ENCODE measurements at places on chromosomes 6 and 20.

DNA sequence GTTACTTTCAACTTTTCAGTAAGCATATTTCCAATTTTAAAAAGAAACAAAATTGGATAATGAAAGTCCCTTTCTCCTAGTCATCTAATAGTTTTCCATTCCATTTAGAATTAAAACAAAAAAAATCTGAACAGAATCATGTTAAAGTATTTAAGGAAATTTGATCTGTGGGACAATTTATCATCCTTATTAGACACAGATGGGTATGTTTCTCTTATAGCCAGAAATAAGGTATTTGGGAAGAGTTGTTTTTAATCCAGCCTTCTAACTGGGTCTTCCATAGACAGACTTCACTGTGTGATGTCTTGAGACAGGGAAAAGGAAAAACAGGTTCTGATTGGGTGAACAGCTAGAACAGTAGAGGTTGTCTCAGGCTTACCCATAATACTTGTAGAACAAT is 39.5 kb upstream of the STXBP5 start:
- no peak for ATAC-seq

DNA sequence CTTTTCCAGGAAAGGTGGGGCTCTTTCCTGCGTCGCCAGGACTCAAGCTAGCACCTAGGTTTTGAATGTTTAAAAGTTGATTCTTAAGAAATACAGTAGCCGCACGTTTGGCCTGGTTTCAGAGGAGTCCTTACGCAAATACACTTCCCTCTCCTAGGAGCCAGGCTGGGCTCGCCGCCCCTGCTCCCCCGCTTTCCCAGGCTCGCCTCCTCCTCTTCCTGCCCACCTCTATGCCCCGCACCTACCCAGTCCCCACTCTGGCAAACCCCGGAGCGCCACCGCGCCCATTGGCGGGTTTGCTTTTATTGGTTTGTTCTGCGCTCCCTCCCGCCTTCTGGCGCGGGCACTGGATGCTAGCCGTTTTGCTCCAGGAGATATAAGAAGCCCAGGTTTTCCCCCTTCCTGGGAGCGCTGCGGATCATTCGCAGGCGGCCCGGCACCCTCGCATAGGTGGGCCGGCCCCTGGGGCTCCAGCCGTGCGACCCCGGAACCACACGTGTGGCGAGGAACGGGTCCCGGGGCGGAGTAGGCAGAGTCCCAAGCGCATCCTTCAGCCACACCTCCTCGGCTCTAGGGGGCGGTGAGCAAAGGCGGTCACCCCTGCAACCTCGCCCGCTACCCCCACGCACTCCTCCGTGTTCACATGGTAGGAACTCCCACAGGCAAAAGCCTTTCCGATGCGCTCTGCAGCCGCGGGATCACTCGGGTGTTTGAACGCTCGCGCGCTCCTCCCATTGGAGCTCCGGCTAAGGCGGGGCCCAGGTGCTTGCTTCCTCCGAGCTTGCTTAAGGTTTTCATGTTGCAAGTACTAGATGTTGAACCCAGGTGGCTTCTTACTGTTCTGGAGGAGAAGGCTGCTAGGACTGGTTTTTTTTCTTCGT is 119.0 kb downstream of the RTN4IP1 start:
- peak; percentile 68 for ATAC-seq

DNA sequence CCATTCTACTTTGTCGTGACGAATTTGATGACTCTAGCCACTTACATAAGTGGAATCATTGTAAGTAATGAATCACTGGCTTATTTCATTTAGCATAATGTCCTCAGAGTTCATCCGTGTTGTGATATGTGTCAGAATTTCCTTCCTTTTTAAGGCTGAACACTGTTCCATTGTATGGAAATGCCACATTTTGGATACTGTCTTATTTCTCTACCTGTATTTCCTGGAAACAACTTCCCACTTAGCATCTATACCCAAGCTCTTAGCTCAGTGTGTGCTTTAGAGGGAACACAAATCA is 28.8 kb upstream of the GGTLC1 start:
- ATAC-seq, result no peak

DNA sequence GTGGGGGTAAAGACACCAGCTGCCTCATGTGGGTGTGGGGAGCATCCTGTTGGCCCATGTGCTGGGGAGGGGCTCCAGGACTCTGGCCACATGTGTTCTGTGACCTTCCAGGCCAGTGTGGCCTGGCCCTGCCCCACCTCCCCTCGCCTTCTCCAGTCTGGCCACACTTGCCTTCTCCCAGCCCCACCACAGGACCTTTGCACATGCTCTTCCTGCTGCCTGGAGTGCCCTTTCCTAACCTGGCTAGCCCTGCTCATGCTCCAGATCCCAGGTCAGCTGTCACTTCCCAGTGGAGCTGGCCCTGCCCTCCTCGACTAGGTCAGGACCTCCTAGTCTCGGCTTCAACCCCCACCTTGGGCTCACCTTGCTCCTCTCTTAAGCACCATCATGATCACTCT is 183.8 kb downstream of the CDH4 start:
- no peak for ATAC-seq

DNA sequence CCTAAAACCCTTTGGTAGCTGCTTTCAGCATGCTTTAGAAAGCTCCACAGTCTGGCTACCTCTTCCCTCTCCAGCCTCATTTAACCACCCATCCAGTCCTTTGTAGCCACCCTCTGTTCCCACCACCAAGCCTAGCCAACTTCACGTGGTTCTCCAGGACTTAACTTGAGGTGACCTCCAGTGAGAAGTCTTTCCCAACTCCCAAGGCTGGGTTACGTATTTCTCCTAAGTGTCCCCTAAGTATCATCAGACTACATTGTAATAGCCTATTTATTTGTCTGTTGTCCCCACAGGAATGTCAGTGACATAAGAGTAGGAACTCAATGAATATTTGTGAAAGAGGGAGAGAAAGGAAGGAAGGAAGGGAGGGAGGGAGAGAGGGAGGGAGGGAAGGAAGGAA is 431.9 kb upstream of the JARID2 start:
- no peak for ATAC-seq

DNA sequence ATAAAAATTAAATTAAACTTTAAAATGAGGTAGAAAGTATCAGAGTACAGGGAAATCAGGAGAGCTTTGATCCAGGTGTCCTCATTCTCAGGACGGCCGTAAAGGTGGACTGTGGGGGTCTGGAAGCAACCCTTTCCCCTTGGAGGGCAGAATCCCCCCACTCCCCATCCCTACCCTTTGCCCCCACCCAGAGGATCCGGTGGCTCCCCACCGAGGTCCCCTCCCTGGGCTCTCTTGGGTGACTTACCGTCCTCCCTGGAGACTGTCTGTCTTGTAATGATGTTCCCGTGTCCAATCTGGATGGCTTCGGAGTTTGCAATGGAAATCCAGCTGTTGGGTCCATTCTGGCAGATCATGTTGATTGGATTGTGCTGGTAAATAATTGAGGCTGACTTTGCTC is 7.3 kb downstream of the ZBP1 start:
- ATAC-seq, result no peak

GRCh38 chr20:18973529-18974173 is 160.1 kb downstream of the SCP2D1 start:
- ATAC-seq, result no peak

DNA sequence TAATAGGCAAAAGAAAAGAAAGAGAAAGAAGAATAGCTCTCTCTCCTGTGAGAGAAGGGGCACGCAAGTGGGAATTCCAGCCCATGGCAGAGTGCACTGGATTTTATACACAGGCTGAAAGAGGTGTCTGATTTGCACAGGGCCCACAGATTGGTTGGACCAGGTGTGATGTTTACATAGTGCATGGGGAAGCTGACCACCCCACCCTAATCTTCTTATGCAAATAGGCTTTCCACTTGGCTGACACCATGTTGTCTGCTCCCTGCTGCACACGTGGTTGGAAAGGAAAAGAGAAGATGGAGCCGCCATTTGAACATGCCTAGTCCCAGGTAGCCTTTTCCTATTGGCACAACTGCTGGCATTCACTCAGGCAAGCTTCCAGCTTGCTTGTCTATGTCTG is 20.2 kb downstream of the MICA start:
- ATAC-seq, result no peak

GRCh38 chr20:10800288-10800687 is 126.5 kb upstream of the JAG1 start:
- ATAC-seq, result no peak

GRCh38 chr6:159691133-159691962 is 1.7 kb downstream of the SOD2 start:
- no peak for ATAC-seq

DNA sequence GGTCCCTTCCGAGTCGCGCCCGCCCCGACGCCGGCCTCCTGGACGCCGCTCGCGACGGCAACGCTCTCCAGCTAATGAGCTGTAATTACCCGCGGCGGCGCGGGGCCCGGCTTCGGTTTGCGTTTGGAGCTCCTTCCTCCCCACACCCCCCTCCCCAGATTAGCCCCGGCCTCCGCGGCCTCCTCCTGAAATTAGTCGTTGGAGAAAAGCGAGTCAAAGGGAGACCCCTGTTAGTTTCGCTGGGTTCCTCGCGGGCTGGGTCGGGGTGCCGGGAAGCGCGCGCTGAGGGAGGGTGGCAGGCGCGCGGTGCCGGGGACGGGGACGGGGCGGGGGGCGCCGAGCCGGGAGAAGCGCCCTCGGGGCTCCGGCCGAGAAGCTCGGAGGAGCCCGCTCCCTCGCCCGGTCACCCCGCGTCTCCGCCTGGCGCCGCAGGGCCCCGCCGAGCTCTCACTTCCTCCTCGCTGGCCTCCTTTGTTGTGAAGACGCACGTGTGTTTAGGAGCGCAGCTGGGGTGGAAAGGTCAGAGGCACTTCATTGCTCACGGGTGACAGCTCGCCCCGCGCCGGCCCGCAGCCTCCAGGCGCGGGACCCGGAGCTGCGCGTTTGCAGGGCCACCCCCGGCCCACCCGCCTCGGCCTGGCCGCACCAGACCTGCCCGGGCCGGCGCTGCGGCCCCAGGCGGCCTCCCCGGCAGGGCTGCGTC is 4.9 kb downstream of the FOXC1 start:
- peak; percentile 62 for ATAC-seq

- no peak for ATAC-seq
These were observed 43.4 kb upstream of the TFAP2A start for GRCh38 chr6:10458287-10458686.

GRCh38 chr6:149045404-149045803 is 272.1 kb upstream of the TAB2 start:
- ATAC-seq, result peak; percentile 77

DNA sequence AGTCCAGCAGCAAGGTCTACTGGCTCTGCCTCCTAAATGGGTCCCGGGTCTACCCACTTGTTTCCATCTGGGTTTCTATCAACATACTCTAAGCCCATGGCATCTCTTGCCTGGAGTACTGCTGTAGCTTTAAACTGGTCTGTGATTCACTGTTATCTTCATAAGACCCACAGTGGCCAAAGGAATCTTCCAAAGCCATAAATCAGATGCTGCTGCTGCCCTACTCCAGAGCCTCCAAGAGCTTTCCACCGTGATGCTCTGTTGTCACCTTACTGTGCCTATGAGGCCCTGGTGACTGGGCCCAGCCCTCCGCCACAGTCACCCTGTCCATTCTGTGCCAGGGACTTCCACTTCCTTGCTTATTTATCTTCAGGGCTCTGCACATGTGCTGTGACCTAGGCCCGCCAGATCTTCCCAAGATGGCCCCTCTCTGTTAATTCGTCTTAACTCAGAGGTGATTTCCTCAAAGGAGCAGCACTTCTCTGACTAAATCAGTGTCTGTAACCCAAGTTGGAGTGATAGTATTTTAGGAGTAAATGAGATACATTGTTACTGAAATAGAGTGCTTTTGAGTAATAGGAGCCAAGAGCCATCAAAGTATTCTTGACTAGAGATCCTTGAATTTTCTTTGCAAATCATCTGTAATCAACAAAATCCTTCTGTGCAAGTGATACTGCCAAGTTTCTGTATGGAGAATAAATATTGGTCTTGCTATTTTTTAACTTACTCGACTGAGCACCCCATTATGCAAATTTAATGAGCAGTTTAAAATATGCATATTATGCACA is 102.5 kb downstream of the PPP1R14C start:
- ATAC-seq, result no peak

DNA sequence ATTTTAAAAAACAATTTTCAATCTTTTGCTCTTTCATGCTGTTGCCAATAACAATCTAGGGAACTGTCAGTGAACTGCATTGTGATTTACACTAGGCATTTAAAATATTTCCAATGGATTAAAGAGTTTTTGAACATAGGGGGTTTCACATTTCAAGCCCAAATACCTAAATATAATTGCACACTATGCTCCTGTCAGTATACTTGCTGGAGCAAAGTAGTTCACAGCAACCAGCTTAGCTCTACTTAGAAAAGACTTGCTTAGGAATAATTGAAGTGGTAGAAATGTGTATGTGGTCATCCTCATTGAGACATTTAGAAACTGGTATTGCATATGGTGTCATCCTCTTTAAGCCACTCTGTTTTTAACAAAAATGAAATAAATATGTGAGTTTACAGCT is 41.7 kb upstream of the REV3L start:
- ATAC-seq, result no peak

GRCh38 chr20:1842281-1842680 is 52.9 kb upstream of the SIRPA start:
- no peak for ATAC-seq

GRCh38 chr6:147166360-147166944 is 37.8 kb upstream of the STXBP5 start:
- no peak for ATAC-seq

GRCh38 chr6:80133020-80133419 is 26.5 kb downstream of the BCKDHB start:
- no peak for ATAC-seq

- no peak for ATAC-seq
These were observed 104.7 kb upstream of the RALGAPA2 start for GRCh38 chr20:20816969-20817755.

GRCh38 chr6:145670311-145670710 is 65.0 kb downstream of the EPM2A start:
- no peak for ATAC-seq

DNA sequence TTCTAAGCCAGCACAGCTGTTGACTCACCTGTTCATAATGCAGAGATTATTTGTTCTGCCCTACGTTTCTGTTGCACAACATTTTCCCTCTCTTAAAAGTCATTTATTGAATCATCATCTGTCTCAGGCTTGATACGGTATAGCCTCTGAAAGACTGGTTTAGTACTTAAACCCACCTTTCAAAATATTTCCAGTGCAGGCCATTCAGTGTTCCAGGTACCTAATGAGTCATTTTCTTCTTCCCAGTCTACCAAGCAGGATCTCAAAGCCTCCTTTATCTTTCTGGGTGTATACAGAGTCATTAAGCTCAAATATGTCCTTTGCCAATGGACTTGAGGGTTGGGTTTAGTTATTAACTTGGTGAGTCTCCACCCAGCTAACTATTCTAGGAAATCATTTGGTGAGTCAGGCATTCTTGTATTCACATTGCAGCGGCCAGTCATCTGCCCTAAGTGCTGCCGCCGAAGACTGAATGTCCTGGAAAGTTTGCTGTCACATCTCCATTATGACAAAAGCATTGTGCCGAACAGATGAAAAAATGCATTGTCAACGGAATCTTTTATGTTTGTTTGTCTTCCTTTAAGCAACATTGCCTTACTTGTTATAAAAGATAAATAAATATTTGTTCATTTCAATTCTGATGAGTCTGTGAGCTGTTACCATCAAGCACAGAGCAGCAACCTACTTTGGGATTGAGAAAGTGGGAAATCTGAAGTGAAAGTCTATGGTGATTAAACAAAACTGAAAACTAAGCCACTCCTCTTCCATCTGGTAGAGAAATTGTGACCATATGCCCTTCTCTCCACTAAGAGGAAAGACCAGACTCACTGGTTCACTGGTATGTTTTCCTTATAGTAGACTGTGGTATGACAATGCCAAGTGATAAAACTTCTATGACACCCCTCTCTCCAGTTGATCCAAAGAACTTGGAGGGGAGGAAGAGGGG is 14.3 kb upstream of the FAM135A start:
- no peak for ATAC-seq

Data from stimulated activated memory B cell treated with anti-CD40 and anti-IgM and Interleukin-4, amounts not matched to agents 10 μg/mL and 1 μg/mL and 100 μg/mL, for 72 hours (primary cell).